Activated CD4-positive, alpha-beta memory T cell treated with anti-CD3 and anti-CD28 coated beads for 36 hours (primary cell): ENCODE measurements at places on chromosomes 6 and 20. TPM values are rescaled to one million over a fixed set of nuclear protein-coding genes. Genes with fewer than 3 reads are reported as not detected.
A peak's percentile ranks its signal among the peaks of the same experiment; 100 is the strongest.

- DNase-seq, result no peak
These were observed 37.2 kb upstream of the PLCB1 start for GRCh38 chr20:8094850-8095249.

DNA sequence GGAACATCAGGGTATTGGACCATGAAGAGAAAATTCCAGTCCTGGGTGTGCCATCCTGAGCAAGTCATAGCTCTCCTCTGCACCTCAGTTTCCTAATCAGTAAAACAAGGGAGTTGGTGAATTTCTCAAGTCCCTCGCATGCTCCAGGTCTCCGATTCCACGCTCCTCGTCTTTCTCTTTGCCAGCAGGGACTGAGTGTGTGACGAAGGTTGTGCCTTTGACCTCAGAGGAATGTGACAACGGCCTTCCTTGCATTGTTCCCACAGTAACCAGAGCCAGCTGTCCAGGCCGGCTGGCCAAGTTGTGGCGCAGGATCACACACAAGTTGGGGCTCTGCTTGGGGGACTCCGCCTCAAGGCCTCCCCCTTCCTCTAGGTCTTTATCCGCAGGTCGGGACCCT lies 217.3 kb downstream of the ATXN1 start:
- DNase-seq, result no peak

IL17A gene
- total RNA-seq, result 33.7 TPM

GRCh38 chr6:166629628-166630027 lies 2.6 kb upstream of the RPS6KA2 start:
- no peak for DNase-seq

PRKN gene
- total RNA-seq, result 0.82 TPM

- no peak for DNase-seq
These were observed 295.9 kb upstream of the CDH4 start for GRCh38 chr20:60956194-60956593.

GRCh38 chr20:6806275-6806674 lies 38.8 kb downstream of the BMP2 start:
- no peak for DNase-seq

- no peak for DNase-seq
These were observed 6.6 kb downstream of the HTR1E start for GRCh38 chr6:86943819-86944407.

COL9A3 gene
- total RNA-seq, result not detected

- no peak for DNase-seq
These were observed 59.9 kb upstream of the PMEPA1 start for GRCh38 chr20:57769756-57770155.

SLCO4A1 gene
- total RNA-seq, result 29.6 TPM

- DNase-seq, result no peak
These were observed 128.8 kb downstream of the DHX35 start for GRCh38 chr20:39090906-39091305.

CNKSR3 gene
- total RNA-seq, result 0.12 TPM

PPARD gene
- 19.9 TPM for total RNA-seq

- DNase-seq, result no peak
These were observed 15.7 kb upstream of the TMEM217 start for GRCh38 chr6:37273690-37274089.

GRCh38 chr6:7515363-7515762 lies 26.1 kb upstream of the DSP start:
- DNase-seq, result no peak

BEND6 gene
- total RNA-seq, result not detected

PAK5 gene
- not detected for total RNA-seq

- DNase-seq, result no peak
These were observed 473.5 kb downstream of the UTRN start for GRCh38 chr6:144758602-144759001.

TMEM244 gene
- total RNA-seq, result not detected

- peak; percentile 59 for DNase-seq
These were observed 11.4 kb downstream of the HECA start for GRCh38 chr6:139146317-139146726.

TMEM14A gene
- total RNA-seq, result 16.8 TPM

GRCh38 chr6:53239526-53239925 lies 90.9 kb upstream of the GCM1 start:
- peak; percentile 43 for DNase-seq

DNA sequence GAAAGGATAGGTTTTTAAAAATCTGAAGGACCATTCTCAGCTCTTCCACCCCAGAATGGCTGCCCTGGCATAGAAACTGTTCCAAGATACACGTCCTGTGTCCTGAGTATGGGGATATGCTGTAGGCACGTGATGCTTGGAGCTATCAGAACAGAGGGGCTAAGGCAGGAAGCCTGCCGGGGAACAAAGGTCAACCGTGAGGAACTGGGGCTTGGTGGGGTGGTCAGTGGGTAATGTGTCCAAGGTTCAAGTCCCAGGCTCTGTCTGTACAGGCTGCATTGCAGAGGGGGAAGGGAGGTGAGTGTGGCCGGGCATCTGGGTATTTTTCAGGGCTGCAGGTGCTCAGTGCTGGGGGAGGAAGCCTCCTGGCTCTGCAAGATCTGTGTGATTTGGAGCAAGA lies 479.6 kb upstream of the CHD6 start:
- DNase-seq, result no peak

GRCh38 chr6:12605888-12606345 lies 110.7 kb upstream of the PHACTR1 start:
- DNase-seq, result peak; percentile 47

DNA sequence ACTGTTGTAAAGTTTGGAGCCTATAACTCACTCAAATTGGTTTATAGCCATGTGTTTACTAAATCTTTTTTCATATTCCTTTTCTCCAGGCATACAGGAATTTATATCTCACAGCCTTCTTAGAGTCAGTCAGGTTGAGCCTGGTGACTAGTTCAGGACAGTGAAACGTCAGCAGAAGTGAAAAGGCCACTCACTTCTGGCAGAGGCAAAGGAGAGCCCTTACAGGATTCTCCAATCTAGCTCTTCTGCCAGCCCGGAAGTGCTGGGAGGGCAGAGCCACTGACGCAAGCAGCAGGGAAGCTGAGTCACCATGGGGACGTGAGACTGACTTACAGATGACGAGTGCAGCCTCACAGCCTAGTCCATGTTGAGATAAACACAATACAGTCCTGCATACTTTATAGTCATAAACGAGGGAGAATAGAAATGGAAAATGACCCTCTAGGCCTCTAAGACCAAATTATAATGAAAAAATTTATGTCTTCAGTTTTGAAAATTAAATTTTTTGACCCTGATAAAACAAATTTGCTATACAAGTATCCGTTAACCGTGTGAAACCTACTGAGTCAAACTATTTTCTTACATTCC lies 1.3 kb downstream of the PXT1 start:
- DNase-seq, result peak; percentile 95

DNA sequence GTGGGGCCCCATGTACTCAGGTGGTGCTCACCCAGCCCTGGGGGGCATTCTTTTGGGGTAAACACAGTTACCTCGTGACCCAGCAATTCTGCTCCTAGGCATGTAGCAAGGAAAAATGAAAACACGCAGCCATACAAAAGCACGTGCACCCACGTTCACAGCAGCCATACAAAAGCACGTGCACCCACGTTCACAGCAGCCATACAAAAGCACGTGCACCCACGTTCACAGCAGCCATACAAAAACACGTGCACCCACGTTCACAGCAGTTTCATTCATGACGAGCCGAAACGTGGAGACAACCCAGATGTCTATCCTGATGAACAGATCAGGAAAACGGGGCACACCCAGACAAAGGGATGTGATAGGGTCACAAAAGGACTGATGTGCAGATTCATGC lies 57.1 kb downstream of the YTHDF1 start:
- DNase-seq, result no peak

GRCh38 chr6:119669221-119669620 lies 319.7 kb upstream of the MAN1A1 start:
- DNase-seq, result no peak

- peak; percentile 7 for DNase-seq
These were observed at the start of gene SDCBP2 for GRCh38 chr20:1328680-1329330. TSS of gene SDCBP2 (minus strand) at chr20:1329139. CDS start at chr20:1320416, 8,723 bp downstream.

DNA sequence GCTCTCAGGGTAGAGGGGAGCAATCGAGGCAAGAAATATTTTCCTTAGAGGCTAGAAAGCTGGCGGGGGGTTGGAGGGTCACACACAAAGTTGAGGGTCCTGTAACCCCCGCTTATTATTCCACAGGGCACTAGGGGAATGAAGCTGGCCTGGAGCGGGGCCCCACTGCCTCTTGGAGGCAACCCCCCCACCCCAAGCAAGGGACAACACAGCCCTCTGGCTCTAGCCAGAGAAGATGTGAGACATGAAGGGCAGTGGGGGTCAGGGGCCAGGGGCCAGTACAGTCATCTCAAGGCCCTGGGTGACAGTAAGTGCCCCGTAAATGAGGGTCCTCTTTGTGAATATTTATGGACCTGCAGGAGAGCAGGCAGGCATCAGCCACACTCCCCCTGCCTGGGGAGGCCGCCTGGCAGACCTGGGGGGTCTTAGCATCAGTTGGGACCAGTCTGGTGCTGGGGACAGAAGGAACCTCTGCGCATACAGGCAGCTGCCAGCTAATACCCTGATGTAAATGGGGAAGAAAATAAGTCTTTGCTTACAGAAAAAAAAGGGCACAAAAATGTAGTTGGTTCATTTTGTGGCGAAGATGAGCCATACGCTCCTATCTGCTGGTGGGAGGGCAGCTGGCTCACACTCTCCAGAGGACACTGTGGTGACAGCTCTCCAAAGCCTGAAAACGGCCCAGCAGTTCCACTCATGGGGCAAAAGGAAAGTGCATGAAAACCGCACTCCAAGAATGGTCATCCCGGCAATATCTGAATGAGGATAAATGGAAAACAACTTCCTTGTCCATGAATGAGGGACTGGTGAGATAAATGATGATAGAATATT lies 21.9 kb downstream of the SPATA2 start:
- peak; percentile 81 for DNase-seq

GRCh38 chr6:44034931-44035345 lies 92.3 kb downstream of the MRPL14 start:
- no peak for DNase-seq

- no peak for DNase-seq
These were observed 14.1 kb downstream of the UBE3D start for GRCh38 chr6:83051377-83052172.

HTR1E gene
- total RNA-seq, result not detected

SLC22A16 gene
- not detected for total RNA-seq

DNA sequence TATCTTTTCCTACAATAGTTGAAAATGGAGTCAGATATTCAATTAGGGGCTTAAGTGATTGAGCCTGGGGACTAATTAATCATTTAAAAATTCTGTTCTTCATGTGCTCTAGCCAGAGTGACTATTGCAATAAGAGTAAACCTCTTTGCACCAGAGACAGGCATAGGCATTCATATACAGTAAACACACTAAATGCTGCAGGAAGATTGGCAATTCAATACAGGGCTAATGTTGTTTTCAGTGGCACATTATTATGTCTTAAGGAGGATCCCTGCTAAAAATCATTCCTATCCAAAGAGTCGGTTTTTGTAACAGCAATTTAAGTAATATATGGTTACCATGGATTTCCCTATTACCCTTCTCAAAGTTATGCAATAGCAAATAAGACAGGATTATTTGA lies 1.2 kb downstream of the PDE7B start:
- no peak for DNase-seq

APOM gene
- 3.1 TPM for total RNA-seq

POLH gene
- total RNA-seq, result 52.5 TPM

CCND3 gene
- total RNA-seq, result 573 TPM

SERPINB6 gene
- total RNA-seq, result 64.7 TPM

DNA sequence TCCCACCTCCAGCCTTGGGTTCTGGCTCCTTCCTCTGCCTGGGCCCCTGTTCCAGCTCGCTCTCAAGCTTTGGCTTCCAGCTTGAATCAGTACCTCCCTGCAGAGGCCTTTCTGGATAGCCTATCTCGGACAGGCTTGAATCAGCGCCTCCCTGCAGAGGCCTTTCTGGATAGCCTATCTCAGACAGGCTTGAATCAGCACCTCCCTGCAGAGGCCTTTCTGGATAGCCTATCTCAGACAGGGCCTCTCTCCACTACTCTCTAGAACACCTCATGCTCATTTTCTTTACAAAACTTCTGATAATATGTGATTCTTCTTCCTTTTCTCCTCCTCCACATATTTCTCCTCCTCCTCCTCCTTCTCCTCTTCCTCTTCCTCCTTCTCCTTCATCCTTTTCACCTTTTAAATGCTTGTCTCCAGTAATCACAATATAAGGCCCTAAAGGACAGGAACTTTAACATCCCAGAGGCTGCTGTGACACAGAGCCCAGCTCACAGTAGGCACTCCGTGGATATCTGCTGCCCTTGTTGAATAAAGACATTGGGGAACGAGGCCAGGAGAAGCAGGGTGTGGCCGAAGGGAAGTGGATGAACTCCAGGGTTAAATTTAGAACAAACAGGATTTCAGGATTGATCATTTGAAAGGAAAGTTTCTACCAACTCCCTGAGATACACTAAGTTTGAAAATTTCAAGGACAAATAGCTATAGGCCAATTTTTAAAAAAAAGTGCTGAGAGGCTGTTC lies 9.3 kb upstream of the RPS6KA2 start:
- no peak for DNase-seq

DNA sequence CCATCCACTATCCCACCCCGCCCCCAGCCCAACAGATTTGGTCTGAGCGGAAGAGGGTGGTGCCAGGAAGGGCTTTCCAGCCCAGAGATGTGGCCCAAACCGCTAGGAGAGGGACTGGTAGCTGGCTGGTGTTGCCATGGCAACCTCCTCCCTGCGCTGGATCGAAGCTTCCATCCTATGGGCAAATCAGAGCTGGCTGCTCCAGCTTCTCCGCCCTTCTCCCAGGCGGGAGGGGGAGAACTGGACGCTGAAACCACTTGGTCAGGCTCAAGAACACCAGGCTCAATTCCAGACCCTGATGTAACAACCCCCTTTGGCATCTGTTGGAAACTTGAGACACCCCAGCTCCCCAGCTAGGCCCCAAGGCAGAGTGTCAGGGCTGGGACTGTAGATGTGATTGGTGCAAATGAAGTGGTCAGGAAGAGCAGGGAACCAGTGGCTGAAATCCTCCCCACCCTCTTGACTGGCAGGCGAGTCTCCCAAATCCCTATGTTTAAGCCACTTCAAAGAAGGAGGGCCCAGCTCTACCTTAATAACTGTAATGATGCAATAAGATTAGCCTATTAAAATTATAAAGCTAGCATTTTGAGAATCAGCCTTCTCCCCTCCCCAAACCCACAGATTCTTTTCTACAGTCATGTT lies 4.2 kb downstream of the RIMS4 start:
- no peak for DNase-seq

- no peak for DNase-seq
These were observed 158.3 kb downstream of the HDGFL1 start for GRCh38 chr6:22727710-22728109.

GCNT2 gene
- total RNA-seq, result 1.5 TPM
